Dermis microvascular lymphatic vessel endothelial cell (primary cell): ENCODE measurements at places on chromosomes 1 and 21. TPM values are rescaled to one million over a fixed set of nuclear protein-coding genes. Genes with fewer than 3 reads are reported as not detected.

Gene C1orf53
- 1.8 and 3.5 TPM in 2 replicates for total RNA-seq

Gene CD5L
- not detected in 2 replicates for total RNA-seq

Gene SDHC
- total RNA-seq = 18.0 and 21.5 TPM in 2 replicates

Gene A3GALT2
- not detected in 2 replicates for total RNA-seq

Gene DIPK1A
- total RNA-seq = 0.13 and 0.76 TPM in 2 replicates

Gene AKT3
- total RNA-seq = 44.2 and 47.8 TPM in 2 replicates

Gene HES5
- 0.13 TPM in 2 replicates for total RNA-seq

Gene PRAMEF26
- not detected in 2 replicates for total RNA-seq

Gene DMRTA2
- under 0.01 TPM in 1 of 2 replicates, not detected in the other for total RNA-seq

Gene CFHR4
- total RNA-seq = not detected in 2 replicates

Gene PPFIA4
- total RNA-seq = 0.13 TPM in 2 replicates

Gene NR1I3
- not detected in 2 replicates for total RNA-seq

Gene C1QC
- total RNA-seq = not detected in 2 replicates

Gene ARHGEF16
- total RNA-seq = 0.39 and 0.76 TPM in 2 replicates

Gene NEK2
- total RNA-seq = 6.7 and 18.5 TPM in 2 replicates

Gene FCER1A
- not detected in 2 replicates for total RNA-seq

Gene STIL
- total RNA-seq = 4.6 and 7.2 TPM in 2 replicates

Gene MEX3A
- total RNA-seq = 3.6 and 7.0 TPM in 2 replicates

Gene CRNN
- total RNA-seq = not detected in 2 replicates

Gene LRRC53
- total RNA-seq = not detected in 2 replicates

Gene CSF3R
- not detected in 2 replicates for total RNA-seq

Gene CRYBG2
- 0.25 and 0.51 TPM in 2 replicates for total RNA-seq

Gene SELP
- 0.13 and 8.2 TPM in 2 replicates for total RNA-seq

Gene NAXE
- 53.1 and 55.3 TPM in 2 replicates for total RNA-seq

Gene CADM3
- total RNA-seq = not detected in 2 replicates

Gene PGBD2
- 5.9 and 7.5 TPM in 2 replicates for total RNA-seq

Gene RNPEP
- total RNA-seq = 37.7 and 41.8 TPM in 2 replicates

Gene PPP1R15B
- total RNA-seq = 17.5 and 21.1 TPM in 2 replicates

Gene COL6A1
- total RNA-seq = 6.7 and 13.5 TPM in 2 replicates

Gene IGSF5
- not detected in 2 replicates for total RNA-seq

Gene HSD3B1
- not detected in 2 replicates for total RNA-seq

Gene ANGPTL3
- not detected in 2 replicates for total RNA-seq

Gene ANP32E
- total RNA-seq = 10.0 and 23.2 TPM in 2 replicates
